Activated naive CD4-positive, alpha-beta T cell treated with anti-CD3 and anti-CD28 coated beads for 36 hours (primary cell): ENCODE measurements at places on chromosomes 3 and 15. TPM values are rescaled to one million over a fixed set of nuclear protein-coding genes. Genes with fewer than 3 reads are reported as not detected.

DNA sequence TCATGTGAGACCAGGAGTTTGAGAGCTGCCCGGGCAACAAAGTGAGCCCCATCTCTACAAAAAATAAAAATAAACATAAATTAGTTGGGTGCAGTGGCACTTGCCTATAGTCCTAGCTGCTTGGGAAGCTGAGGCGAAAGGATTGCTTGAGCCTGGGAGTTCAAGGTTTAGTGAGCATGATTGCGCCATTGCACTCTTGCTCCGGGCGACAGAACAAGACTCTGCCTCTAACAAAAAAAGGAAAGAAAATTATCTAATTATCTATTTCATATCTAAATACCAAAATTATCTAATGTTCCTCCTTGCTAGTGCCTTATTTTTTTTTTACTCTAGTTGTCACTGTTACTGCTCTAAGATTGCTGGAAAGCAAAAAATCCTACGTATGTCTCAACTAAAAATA lies 16.7 kb upstream of the PAK6 start:
- no peak overlapping the region for H3K27ac ChIP-seq
- no peaks in the 10 kb centered on the region for H3K27me3 ChIP-seq
- H3K36me3 ChIP-seq = peaks cover 34% of the 10 kb centered on the region

DNA sequence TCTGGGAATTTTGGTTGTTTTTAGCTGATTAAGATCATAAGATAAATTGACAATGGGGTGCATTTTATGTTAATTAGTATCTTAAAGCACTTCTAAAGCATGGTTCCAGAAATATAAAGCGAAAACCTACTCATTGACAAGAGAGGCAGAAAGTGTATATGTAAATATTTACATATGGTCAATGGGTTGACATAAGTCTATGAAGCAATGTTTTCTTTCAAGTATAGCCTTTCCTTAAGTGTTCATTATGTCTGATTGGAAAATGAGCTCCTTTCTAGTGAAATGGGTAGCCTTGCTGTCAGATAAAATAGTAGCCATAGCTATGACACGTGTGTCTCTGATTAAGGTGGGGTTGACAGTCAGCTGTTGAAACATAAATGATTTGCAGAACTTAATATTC lies 365.2 kb upstream of the AGTR1 start:
- no peaks in the 10 kb centered on the region for H3K4me1 ChIP-seq
- H3K36me3 ChIP-seq = no peaks in the 10 kb centered on the region
- H3K27me3 ChIP-seq = no peaks in the 10 kb centered on the region
- no peak overlapping the region for H3K4me3 ChIP-seq
- no peak overlapping the region for H3K27ac ChIP-seq

Gene RARRES1
- total RNA-seq = not detected

- H3K4me3 ChIP-seq = no peak overlapping the region
- DNase-seq = no peak
- peaks cover 5% of the 10 kb centered on the region for H3K27me3 ChIP-seq
- H3K36me3 ChIP-seq = no peaks in the 10 kb centered on the region
- no peak overlapping the region for H3K27ac ChIP-seq
- H3K4me1 ChIP-seq = no peaks in the 10 kb centered on the region
These were observed 326.1 kb upstream of the ROPN1 start for GRCh38 chr3:124318014-124318413.

GRCh38 chr3:28948685-28949084 lies 332.2 kb upstream of the RBMS3 start:
- no peaks in the 10 kb centered on the region for H3K36me3 ChIP-seq
- DNase-seq = no peak
- H3K4me1 ChIP-seq = no peaks in the 10 kb centered on the region
- peaks cover 2% of the 10 kb centered on the region for H3K27me3 ChIP-seq

Gene UBXN7
- 54.2 TPM for total RNA-seq

GRCh38 chr3:85524104-85524503 lies 565.3 kb downstream of the CADM2 start:
- no peak overlapping the region for H3K4me3 ChIP-seq
- H3K36me3 ChIP-seq = no peaks in the 10 kb centered on the region
- no peak overlapping the region for H3K27ac ChIP-seq
- H3K4me1 ChIP-seq = no peaks in the 10 kb centered on the region

Gene TIPARP
- 15.7 TPM for total RNA-seq

Gene PTX3
- not detected for total RNA-seq

- peaks cover 13% of the 10 kb centered on the region for H3K27me3 ChIP-seq
- H3K4me1 ChIP-seq = no peaks in the 10 kb centered on the region
- H3K36me3 ChIP-seq = no peaks in the 10 kb centered on the region
- no peak overlapping the region for H3K27ac ChIP-seq
- no peak overlapping the region for H3K4me3 ChIP-seq
These were observed 62.8 kb downstream of the OTOL1 start for GRCh38 chr3:161559177-161559998.
